ENCODE measurements at places on chromosomes 1 and 21. TPM values are rescaled to one million over a fixed set of nuclear protein-coding genes. Genes with fewer than 3 reads are reported as not detected.

The KCNK1 gene
- 1.4 TPM for total RNA-seq

The WASF2 gene
- total RNA-seq = 38.0 TPM

The PRAMEF15 gene
- not detected for total RNA-seq

The GJA8 gene
- not detected for total RNA-seq
